ENCODE measurements at places on chromosomes 11 and 22.
A peak's percentile ranks its signal among the peaks of the same experiment; 100 is the strongest.

DNA sequence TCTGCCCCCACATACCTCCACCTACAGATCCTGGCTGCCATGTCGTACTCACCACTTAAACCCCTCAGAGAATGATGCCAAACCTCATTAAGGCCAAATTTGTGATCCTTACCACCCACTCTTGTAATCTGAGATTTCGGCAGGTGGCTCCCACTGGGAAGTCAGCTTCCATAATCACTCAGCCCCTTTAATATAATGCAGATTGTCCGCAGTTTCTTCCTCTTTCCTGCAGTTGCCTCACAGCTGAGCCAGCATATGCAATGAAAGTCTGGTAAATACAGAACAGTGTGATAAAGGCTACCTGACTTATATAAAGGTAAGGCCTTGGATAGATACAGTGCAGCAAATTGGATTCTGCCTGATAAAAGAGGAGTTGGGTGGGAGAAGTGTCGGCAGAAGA is 515.2 kb upstream of the TENM4 start:
- DNase-seq: no peak

GRCh38 chr11:46382646-46383403 is 1.4 kb downstream of the MDK start:
- no peak for DNase-seq

- DNase-seq: peak; percentile 70
These were observed 41.8 kb downstream of the TST start for GRCh38 chr22:36977401-36977861.

GRCh38 chr11:121929581-121929980 is 186.4 kb downstream of the BLID start:
- no peak for DNase-seq

DNA sequence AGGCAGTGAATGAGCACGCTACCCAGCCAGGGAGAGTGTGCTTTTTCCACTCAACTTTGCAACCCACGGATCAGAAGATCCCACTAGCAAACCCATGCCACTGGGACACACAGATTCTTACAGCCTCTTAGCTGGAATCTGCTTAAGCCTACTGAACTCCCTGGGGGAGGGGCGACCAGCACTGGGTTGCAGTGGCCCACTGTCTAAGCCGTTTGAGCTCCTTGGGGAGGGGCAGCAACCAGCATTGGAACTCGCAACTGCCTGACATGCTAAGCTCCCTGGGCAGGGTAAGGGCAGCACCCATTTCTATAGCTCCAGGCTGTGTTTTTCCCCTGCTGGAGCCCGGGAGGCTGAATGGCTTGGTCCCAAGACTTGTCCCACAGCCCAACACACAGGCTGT is 99.6 kb downstream of the FAM168A start:
- DNase-seq: no peak

DNA sequence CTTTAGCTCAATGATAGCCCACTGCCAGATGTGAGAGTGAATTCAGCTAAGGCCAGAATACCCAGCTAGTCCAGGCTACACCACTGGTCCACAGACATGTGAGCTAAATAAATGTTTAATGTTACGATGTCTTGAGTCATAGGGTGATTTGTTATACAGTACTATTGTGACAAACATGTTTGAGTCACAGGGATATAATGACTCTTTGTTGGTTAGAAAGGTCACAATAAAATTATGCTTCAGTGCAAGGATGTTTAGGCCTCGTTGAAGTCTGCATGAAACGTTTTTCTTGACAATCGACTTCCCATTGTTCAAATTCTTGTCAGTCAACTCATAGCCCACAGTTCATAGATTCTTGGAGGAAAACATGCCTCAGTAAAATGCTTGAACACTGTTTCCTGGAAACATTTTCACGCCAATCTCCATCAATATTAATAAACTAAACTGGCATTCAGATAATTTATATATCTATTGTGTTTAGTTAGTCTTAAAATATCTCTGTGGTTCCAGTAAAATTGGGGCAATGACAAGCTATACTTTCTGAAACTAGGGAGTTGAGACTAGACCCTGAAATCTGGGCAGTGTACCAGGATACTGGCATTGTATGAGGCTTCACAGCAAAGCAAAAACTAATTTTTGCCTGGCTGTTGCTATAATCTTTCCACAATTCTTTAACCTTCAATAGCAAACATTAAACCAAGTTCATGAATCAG is 650.8 kb upstream of the KIRREL3 start:
- no peak for DNase-seq

DNA sequence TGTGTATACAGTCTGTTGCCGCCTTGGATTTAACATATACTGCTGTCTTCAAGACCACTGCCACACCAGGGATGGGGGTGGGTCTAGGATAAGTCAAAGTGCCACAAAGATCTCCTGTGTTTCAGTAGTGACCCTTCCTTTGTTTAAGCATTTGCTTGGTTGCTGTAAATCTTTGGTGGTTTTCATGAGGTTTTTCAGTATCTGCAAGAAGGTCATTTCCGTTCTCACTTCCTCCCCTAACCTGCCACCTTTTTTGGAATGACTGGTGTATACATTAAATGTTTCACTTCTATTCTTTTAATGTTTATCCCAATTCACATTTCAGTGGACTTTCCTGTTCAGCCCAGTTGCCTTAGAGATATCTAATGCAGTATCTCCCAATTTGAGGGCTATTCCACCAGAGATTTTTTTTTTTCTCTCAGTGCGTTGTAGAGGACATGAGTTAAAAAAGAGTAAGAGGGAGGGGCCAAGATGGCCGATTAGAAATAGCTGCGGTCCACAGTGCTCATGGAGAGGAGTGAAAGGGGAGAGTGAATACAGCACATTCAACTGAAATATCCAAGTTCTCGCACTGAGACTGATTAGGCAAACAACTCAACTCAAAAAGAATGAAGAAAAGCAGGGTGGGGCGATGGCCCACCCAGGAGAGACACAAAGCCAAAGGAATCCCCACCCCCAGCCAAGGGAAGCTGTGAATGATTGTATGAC is 43.2 kb downstream of the USP47 start:
- no peak for DNase-seq

- no peak for DNase-seq
These were observed 15.1 kb downstream of the ST14 start for GRCh38 chr11:130174642-130175041.

DNA sequence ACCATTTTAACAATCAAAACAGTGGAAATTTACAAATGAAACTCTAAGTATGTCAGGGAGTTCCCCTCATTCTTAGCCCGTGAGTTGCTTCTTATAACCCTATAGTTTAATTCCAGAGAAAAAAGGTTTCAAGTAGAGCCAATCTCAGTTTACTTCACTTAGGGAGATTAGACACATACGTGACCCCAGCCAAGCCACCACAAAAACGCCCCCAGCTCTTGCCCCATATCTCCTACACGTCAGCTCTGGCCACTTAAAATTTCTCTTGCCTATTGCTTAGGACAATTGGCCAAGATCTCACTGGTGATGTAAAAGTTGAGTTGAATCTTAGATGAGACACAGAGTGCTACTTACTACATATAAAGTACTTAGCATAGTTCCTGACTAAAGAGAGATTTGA is 166.4 kb downstream of the ETS1 start:
- no peak for DNase-seq

DNA sequence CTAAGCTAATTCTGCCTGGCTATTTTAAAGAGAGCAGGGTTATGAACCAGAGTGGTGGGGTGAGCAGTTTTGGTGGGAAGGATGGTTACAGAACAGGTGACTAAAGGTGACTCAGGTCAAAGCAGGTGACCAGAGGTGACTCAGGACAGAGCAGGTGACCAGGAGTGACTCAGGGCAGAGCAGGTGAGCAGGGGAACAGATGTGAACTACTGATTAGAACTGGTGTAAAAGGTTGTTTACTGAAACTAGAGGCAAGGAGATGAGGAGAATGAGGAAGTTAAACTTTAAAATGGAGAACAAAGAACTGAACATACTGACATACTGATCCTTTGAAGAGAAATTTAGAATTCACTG is 15.4 kb upstream of the HYLS1 start:
- no peak for DNase-seq

DNA sequence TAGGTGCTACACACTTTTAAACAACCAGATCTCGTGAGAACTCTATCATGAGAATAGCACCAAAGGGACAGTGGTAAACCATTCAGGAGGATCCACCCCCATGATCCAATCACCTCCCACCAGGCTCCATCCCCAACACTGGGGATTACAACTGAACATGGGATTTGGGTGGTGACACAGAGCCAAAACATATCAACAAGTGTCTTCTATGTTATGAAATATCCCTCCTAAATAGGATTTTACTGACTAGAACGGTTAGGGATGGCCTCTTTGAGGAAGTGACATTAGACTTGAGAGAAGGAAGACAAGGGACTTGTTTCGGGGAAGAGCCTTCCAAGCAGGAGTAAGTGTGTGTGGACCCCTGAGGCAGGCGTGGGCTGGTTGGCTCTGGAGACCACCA is 11.9 kb upstream of the MRPL11 start:
- DNase-seq: no peak

DNA sequence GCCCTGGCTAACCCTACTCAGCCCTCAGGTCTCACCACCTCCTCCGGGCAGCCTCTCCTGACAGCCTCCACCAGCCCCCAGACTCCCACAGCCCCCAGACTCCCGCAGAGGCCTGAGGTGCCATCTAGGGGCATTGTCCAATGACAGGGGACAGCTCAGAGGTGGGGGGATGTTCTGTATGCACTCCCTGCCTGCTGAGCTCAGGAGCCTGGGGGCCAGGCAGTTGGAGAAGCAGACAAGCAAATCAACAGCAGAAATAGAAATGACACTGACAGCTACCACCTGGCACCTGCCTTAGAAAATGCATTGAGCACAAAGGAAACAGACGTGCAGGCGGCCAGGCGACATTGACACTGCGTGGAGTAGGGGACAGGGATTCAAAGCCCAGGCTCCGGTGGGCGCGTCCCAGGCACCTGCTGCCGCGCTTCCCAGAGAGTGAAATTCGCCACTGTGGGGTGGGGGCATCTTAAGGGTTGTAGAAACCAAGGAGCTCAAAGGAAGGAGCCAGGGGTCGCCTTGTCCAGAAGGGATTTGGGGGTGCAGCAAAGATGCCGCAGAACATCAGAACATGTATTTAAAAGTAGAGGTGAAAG is 22.5 kb upstream of the WNT7B start:
- DNase-seq: no peak

DNA sequence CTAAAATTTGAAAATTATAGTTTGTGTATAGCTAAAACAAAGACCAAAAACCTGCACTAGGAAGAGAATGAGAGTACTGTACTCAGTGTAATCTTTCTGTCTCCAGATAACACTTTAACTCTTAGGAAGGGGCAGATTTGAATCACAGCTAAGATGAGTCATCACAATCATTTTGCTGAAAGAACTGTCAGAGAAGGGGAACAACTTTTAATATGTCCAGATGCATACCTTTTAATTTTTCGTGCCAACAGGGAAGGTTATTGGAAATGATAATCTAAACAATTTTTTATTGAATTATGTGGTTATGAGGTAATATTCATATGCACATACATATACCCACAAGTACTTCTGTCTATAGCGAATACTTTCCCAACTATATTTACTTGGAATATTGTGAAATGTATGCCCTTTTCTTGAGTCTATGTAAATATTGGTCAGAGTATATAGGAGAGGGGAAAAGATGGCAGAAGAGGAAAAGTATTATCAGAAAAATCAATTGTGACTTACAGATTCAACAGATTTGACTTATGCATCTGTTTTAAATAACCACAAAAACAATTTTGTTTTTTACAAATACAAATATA is 51.1 kb upstream of the MUC15 start:
- no peak for DNase-seq
